Activated naive CD8-positive, alpha-beta T cell treated with anti-CD3 and anti-CD28 coated beads, Interleukin-2, amount 10 ng/mL, durations not matched to agents 7 days and 5 days (primary cell): ENCODE measurements at places on chromosomes 11 and 22. TPM values are rescaled to one million over a fixed set of nuclear protein-coding genes. Genes with fewer than 3 reads are reported as not detected.
A peak's percentile ranks its signal among the peaks of the same experiment; 100 is the strongest.

DNA sequence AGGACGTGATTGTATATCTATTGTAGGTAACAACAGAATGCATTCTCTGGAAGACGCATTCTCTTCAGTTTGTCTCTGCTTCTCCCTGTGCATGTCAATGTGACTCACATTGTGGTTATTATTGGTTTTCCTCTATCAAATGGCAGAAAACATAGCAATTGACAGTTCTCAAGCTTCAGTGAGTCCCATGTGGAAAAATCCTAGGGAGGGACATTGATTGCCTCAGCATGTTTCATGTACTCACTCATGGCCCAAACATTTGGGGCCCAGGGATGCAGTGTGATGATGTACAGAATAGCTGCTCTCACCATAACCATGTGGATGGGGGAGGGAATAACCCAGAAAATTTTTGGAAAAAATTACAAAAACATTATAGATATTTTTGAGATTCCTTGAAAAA, 9.3 kb upstream of the ARL14EP start:
- H3K36me3 ChIP-seq: no peaks in the 10 kb centered on the region
- peaks cover 16% of the 10 kb centered on the region for H3K27me3 ChIP-seq
- peaks cover 8% of the 10 kb centered on the region for H3K4me1 ChIP-seq
- no peak for DNase-seq
- no peak overlapping the region for H3K4me3 ChIP-seq

GRCh38 chr22:49720279-49720959, 107.3 kb downstream of the BRD1 start:
- H3K27me3 ChIP-seq: peaks cover 6% of the 10 kb centered on the region
- no peak overlapping the region for H3K27ac ChIP-seq
- H3K4me3 ChIP-seq: no peak overlapping the region
- H3K4me1 ChIP-seq: peaks cover 9% of the 10 kb centered on the region
- H3K36me3 ChIP-seq: no peaks in the 10 kb centered on the region

- H3K27ac ChIP-seq: no peak overlapping the region
- no peaks in the 10 kb centered on the region for H3K27me3 ChIP-seq
- no peak for DNase-seq
- no peaks in the 10 kb centered on the region for H3K36me3 ChIP-seq
Observed at GRCh38 chr22:45534339-45535192, 31.9 kb downstream of the FBLN1 start.

- DNase-seq: no peak
- peaks cover 62% of the 10 kb centered on the region for H3K27me3 ChIP-seq
- peak overlapping the region; percentile 48 for H3K4me3 ChIP-seq
- H3K4me1 ChIP-seq: peaks cover 4% of the 10 kb centered on the region
- H3K36me3 ChIP-seq: no peaks in the 10 kb centered on the region
Observed at GRCh38 chr11:35619855-35620640, 1.8 kb downstream of the FJX1 start.

- H3K36me3 ChIP-seq: no peaks in the 10 kb centered on the region
- no peaks in the 10 kb centered on the region for H3K27me3 ChIP-seq
- H3K27ac ChIP-seq: no peak overlapping the region
Observed at GRCh38 chr22:36117053-36117554, 43.5 kb downstream of the APOL3 start.

NTM gene
- total RNA-seq: not detected

- H3K4me3 ChIP-seq: peak overlapping the region; percentile 83
- DNase-seq: peak; percentile 68
- peak overlapping the region; percentile 94 for H3K27ac ChIP-seq
- peaks cover 41% of the 10 kb centered on the region for H3K36me3 ChIP-seq
- H3K4me1 ChIP-seq: peaks cover 53% of the 10 kb centered on the region
- H3K27me3 ChIP-seq: no peaks in the 10 kb centered on the region
Observed at GRCh38 chr11:6402061-6402470, 11.8 kb downstream of the SMPD1 start.

GRCh38 chr11:22657101-22657694, 9.2 kb upstream of the GAS2 start:
- H3K27ac ChIP-seq: peak overlapping the region; percentile 15
- peaks cover 13% of the 10 kb centered on the region for H3K4me1 ChIP-seq
- H3K36me3 ChIP-seq: peaks cover 4% of the 10 kb centered on the region
- no peak for DNase-seq
- H3K27me3 ChIP-seq: no peaks in the 10 kb centered on the region
